ENCODE measurements at places on chromosomes 6 and 20.

GRCh38 chr6:123288649-123289048, 292.6 kb downstream of the CLVS2 start:
- no peak for DNase-seq

GRCh38 chr6:29611426-29611825, 21.6 kb downstream of the GABBR1 start:
- DNase-seq: no peak

GRCh38 chr20:48844996-48845395, 17.2 kb upstream of the PREX1 start:
- no peak for DNase-seq

DNA sequence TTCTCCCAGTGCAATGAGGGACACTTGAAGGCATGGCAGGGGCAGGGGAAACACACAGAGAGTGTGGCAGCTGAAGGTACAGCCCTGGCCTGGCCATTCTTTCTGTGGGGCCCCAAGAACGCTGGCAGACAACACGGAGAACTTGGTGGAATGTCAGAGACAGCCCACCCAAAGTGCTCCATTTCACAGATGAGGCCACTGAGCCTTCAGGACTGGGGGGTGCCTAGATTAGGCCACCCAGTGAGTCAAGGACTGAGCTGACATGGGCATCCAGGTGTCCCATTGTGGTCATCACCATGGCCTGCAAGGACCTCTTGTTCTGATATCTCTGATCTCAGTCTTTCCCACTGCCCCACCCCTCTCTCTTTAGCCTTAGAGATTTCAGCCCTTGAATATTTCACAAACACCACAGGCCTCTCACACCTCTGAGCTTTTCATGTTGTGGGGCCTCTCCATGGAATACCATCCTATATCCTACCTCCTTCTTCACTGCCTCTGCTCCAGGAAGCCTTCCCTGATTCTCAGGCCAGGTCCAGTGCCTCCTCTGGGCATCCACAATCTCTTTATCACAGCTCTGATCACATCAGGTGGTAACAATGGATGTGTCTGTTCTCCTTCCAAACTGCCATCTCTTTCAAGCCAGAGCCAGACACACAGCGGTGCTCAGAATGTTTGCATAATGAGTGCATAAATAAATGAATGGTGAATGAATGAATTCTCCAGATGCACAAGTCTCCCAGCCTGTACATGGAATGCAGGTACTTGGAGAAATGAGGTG, 2.0 kb upstream of the RSPO4 start:
- no peak for DNase-seq

- no peak for DNase-seq
Observed at GRCh38 chr20:4069751-4070150, 54.4 kb upstream of the RNF24 start.

GRCh38 chr20:48128436-48128835, 343.2 kb upstream of the SULF2 start:
- no peak for DNase-seq

- DNase-seq: no peak
Observed at GRCh38 chr6:23417133-23417532, 708.9 kb upstream of the NRSN1 start.

GRCh38 chr20:39944861-39945260, 744.2 kb downstream of the MAFB start:
- DNase-seq: no peak

GRCh38 chr6:150430815-150431214, 62.0 kb downstream of the IYD start:
- no peak for DNase-seq

- DNase-seq: no peak
Observed at GRCh38 chr6:16789329-16790038, 28.2 kb upstream of the ATXN1 start.

DNA sequence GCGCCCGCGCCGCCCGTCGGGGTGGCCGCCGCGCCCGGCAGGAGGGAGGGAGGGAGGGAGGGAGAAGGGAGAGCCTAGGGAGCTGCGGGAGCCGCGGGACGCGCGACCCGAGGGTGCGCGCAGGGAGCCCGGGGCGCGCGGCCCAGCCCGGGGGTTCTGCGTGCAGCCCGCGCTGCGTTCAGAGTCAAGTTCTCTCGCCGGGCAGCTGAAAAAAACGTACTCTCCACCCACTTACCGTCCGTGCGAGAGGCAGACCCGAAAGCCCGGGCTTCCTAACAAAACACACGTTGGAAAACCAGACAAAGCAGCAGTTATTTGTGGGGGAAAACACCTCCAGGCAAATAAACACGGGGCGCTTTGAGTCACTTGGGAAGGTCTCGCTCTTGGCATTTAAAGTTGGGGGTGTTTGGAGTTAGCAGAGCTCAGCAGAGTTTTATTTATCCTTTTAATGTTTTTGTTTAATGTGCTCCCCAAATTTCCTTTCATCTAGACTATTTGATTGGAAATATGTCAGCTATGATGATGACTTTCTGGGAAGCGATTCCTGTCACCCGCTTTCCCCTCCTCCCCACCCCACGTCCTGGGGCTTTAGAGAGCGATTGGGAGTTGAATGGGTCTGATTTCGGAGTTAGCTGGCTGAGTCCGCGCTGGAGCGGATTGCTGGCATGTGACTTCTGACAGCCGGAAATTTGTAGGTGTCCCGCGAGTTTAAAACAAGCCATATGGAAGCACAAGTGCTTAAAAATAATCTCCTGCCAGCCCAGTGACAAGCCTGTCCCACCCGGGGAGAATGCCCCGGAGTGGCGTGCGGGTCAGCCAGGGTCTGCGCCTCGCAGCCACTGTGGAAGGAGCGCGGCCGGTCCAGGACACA, 1.1 kb downstream of the ESR1 start:
- DNase-seq: no peak

DNA sequence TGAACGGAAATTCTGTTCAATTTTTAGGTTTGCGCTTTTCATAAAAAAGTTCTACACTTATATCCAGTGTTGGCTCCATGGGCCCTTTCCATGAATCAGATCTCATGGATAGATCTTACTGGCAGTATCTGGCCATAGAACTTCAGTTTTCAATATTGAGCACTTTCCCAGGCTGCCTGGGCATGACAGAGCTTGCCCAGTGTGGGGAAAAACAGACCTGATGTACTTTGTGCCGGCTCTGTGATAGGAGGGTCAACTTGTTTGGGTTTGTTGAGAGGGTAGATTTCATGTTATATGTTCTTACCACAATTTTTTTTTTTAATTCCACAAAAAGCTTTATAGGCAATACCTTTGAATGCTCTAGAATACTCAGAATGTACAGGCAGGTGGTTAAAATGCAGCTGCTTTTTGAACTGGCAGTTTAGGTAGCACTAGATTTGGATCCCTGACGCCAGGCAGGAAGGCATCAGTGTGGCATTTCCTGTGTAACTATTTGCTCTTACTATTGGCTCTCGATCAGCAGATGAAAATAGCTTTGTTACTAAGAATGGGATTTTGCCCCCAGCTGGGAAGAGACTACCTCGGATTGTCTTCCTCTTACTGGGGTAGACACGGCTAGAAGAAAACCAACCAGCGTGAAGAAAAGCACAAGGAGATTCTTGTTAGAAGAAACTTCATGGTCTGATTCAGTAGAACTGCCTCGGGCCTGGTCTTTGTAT, 404.9 kb upstream of the SOX4 start:
- DNase-seq: no peak

- DNase-seq: no peak
Observed at GRCh38 chr20:31781945-31782344, 37.2 kb upstream of the MYLK2 start.

DNA sequence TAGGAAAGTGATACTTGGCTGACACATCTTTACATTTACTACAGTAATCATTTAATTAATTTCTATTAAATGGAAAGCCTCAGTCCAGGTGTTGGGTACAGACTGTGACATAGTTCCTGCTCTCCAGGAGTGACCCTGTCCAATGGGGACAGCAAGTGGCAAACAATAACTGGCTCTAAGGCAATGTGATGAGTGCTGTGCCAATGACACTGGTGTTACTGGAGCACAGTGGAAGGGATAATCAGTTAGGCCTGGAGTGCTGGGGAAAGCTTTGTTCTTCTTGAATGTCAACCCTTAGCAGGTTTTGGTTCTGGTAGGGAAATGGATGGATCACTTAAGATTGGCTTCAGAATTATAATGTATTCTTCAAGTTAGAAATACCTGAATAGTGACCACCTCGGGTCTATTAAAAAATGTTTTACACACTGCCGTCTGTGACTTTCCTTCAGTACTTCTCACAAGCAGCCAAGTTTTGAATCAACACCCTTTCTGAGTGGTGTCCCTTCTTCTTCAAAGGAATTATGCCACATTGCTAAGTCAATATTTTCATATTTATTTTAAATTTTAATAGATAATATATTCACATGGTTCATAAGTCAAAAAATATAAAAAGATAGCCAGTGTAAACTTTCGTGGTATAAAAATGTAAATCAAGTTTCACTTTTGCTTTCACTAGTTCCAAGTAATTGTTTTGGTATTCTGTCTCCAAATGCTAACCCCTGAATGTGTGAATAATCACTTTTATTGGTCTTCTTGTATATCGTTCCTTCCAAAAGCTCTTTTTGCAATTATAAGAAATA, 9.6 kb downstream of the CMTR1 start:
- no peak for DNase-seq

GRCh38 chr6:1105833-1106400, 206.0 kb upstream of the FOXQ1 start:
- DNase-seq: no peak

DNA sequence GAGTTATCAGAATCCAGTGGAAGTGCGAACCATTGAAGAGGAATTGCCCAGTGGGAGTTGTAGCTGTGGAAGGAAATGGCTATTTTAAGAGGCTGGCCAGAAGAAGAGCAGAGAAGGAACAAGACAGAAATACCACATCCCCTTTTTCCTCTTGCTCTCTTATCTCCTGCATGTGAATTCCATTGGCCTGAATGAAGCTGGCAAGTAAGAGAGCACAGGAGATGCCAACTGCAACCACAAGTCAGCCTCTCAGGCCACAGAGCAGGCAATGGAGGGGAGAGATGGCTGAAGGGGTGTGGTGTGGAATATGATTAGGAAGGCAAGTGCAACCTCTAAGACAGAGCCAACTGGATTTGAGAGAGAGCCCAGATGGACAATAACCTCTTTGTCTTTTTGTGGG, 362.7 kb upstream of the IMPG1 start:
- DNase-seq: no peak

- DNase-seq: no peak
Observed at GRCh38 chr20:44527716-44528199, 5.9 kb upstream of the SERINC3 start.
